Urinary bladder (tissue), 4 donors: ENCODE measurements at places on chromosomes 1 and 21.

- peak; percentile 85 for DNase-seq
Observed at GRCh38 chr1:22039594-22040285, 12.8 kb upstream of the CDC42 start.

GRCh38 chr1:61951731-61952580 lies 209.7 kb downstream of the PATJ start:
- DNase-seq = no peak

GRCh38 chr1:156245451-156246232 lies 2.2 kb downstream of the PAQR6 start:
- no peak for DNase-seq

- peak; percentile 80 for DNase-seq
Observed at GRCh38 chr1:151945725-151946722, 36.7 kb upstream of the THEM4 start.

DNA sequence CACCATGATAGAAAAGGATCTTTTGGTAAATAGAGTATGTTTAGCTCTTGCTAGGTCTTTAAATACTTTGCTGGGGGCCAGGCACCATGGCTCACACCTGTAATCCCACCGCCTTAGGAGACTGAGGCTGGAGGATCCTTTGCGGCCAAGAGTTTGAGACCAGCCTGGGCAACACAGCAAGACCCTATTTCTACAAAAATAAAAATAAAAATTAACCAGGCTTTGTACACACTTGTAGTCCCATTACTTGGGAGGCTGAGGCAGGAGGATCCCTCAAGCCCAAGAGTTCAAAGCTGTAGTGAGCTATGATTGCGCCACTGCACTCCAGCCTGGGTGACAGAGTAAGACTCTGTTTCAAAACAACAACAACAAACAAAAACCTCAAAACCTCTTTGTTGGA lies 1.1 kb upstream of the KCNE2 start:
- DNase-seq = no peak

- DNase-seq = no peak
Observed at GRCh38 chr1:53654216-53655210, 84.5 kb downstream of the GLIS1 start.

- no peak for DNase-seq
Observed at GRCh38 chr1:966135-966703, at the start of gene PLEKHN1. PLEKHN1 (plus strand) TSS chr1:966482; CDS start chr1:966532, 50 bp downstream.

DNA sequence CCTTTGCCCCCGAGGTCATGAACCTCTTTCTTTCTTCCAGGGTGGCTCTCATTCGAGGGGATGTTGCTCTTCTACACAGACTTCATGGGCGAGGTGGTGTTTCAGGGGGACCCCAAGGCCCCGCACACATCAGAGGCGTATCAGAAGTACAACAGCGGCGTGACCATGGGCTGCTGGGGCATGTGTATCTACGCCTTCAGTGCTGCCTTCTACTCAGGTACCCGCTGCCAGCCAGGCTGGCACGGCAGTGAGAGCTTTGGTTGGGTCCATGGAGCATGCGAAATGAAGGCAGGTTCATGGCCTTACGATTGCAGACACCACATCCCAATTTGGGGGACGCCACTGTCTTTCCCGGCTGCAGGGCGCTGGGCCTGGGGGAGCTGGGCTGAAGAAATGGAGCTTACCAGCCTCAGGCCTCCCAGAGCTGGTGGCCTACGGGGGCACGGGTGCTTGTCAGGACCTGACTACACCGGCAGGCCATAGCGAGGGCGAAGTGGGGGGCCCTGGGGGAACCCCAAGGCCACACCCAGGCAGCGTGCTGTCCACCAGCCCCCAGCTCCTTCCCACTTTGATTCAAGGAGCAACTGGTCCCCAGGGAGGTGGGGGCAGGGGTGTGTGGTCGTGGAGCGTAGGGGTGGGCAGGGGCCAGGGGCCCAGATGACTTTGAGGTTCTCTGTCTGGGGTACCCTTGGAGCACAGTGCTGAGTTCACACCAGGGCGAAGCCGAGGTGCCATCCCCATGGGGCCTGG lies 20.0 kb downstream of the SLC45A1 start:
- DNase-seq = no peak

DNA sequence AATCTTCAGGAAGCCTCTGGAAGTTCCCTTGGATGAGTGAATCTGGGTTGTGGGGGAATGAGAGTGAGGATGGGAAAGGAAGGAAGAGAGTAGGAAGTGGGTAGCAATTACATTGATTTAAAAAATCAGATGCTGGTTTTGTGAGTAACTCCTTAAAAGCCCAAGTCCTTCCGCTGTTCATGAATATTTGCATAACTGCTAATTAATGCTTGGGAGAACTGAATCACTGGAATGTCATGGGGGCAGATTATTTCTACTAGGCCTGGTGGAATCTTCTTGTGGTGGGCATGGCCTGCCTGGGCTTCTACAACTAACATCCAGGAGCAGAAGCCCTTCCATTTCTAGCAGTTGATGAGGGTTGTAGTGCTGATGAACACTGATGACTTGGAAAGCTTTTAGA lies 52.7 kb downstream of the FASLG start:
- no peak for DNase-seq

- no peak for DNase-seq
Observed at GRCh38 chr1:44233593-44233992, 20.3 kb downstream of the DMAP1 start.

GRCh38 chr21:23452384-23453083 lies 2154.7 kb downstream of the MRPL39 start:
- no peak for DNase-seq

- no peak for DNase-seq
Observed at GRCh38 chr1:6472391-6472790, 6.4 kb upstream of the TNFRSF25 start.

GRCh38 chr21:45849651-45850050 lies 131.9 kb upstream of the COL6A1 start:
- DNase-seq = no peak

- DNase-seq = no peak
Observed at GRCh38 chr1:221559911-221560310, 182.0 kb downstream of the DUSP10 start.

DNA sequence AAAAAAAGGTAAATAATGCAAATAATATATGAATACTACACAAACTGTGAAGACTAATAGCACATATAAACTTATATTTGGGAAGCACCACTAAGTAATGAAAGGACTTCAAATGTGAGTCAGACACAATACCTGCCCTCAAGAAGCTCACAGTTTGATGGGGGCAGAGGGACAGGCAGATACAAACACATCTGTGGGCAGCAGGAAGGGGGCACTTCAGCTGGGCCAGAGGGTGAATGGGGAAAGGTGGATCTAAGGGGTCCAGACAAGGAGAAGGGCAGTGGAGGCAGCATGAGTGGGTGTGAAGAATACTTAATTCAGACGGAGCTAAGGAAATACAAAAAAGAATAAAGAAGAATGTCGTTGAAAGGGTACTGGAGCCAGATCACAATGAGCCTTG lies 114.2 kb downstream of the TGFBR3 start:
- DNase-seq = no peak

DNA sequence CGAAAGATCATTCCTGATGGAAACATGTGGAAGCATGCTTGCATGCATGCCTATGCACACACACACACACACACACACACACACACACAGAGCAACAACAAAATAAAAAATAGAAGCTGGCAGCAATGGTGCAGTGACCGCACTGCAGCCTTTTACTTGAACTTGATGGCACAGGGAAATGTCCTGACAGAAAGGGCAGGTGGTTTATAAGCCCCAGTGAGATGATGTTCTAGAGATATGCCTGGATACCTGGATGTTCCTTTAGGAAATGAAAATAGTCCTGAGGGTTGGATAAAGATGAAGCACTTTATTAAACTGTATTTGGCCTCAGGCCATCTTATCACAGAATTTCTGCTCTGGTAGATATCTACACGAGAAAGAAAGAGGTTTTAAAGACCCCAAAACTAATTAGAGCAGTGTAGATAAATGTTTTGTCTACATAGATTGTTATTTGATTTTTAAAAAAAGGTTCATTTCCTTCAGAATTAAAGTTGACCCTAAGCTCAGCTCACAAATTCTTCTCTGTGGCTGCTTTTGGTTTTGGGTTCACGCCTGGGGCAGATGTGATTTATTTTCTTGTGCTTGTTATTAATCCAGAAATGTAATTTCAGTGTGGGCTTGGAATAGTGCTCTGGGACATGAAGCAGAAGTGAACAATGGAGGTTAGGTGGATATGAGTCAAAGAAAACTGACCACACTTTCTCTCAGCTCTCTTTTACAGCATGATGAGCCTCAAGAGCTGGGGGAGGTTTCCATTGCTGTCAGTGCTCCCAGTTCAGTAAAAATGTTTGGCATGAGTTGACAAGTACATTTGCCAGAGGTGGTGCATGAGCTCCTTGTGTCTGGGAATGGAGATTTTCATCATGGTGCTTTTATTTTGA lies 22.9 kb downstream of the ADAM30 start:
- peak; percentile 82 for DNase-seq

DNA sequence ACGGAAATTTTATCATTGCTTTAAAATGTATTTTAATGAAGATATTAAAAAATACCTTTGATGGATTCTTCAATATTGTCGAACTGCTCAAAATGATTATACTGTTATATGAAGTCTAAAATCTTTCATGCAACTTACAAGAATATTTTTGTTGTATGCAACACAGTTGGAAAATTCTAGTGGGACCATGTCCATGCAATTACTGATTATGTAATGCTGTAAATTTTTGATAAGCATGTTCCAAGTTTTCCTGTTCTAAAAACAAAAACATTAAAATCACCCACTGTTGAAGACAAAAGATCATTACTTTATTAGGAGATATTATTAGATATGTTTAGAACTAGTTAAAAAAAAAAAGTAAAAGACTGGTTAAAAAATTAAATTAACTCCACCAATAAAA lies 132.8 kb downstream of the NFIA start:
- no peak for DNase-seq

GRCh38 chr1:208631092-208631491 lies 386.9 kb upstream of the PLXNA2 start:
- no peak for DNase-seq

DNA sequence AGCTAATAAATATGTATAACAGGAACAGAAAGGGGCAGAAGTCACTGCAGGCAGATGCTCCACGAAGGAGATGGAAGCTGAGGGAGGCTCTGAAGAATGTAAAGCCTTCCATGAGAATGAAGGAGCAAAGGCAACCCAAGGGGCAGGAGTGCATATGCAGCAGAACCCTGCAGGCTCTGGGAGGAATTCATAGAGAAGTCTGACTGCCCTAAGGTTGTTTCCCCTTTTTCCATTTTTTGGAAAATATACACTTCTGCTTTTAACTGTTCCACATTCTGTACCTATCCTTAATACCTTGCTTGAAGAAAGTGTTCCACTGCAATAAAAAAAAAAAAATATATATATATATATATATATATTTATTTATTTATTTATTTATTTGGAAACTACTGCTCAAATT lies 69.6 kb downstream of the CD34 start:
- no peak for DNase-seq

- DNase-seq = no peak
Observed at GRCh38 chr1:197096137-197096536, 29.1 kb upstream of the F13B start.
